AG10803 (cell line): ENCODE measurements at places on chromosomes 11 and 22.

GRCh38 chr11:834371-835316 lies 1.9 kb downstream of the CD151 start:
- peak; percentile 82 for DNase-seq

DNA sequence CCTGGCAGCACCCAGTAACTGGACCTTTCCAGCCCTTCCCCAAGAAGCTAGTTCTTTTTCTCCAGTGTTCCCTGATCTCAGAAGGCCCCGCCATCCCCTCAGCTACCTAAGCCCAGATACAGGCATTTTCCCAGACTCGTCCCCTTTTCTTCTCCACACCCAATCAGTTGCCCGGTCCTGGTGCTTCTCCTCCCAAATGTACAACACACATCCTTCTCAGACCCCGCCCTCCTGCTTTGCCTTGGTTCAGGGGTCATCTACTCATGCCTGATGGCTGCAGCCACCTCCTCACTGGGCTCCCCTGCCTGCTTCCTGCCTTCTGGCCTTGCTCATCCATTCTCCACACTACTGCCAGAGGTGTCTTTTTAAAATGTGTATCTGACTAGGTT lies 6.5 kb downstream of the TKFC start:
- DNase-seq = no peak

DNA sequence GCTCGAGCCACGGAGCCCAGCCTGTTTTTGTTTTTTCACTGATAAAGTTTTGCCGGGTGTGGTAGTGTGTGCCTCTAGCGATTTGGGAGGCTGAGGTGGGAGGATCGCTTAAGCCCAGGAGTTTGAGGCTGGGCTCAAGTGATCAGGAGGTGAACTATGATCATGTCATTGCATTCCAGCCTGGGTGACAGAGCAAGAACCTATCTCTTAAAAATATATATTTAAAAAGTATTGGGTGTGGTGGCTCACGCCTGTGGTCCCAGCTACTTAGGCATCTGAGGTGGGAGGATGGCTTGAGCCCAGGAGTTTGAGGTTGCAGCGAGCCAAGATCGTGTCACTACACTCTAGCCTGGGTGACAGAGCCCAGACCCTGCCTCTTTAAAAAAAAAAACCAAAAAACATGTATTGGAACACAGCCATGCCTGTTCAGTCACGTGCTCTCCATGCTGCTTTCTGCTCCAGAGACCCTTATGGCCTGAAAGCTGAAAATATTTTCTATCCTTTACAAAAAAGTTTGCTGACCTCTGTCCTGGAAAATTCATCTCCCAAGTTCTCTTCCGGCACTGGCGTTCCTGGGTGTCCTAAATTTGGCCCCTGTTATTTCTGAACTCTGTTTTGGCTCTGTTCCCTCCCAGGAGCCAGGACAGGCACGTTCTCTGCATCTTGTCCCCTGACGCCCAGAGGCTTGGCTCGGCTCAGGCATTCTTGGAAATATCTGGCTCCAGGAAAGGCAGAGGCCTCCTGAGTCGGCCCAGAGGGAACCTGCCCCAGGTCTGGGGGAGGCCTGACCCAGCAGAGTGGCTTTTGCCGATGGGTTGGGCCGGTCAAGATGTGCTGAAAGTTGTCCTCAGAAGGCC lies 61.3 kb upstream of the PPP6R3 start:
- DNase-seq = peak; percentile 35

GRCh38 chr22:48827904-48828555 lies 999.6 kb downstream of the BRD1 start:
- DNase-seq = no peak

DNA sequence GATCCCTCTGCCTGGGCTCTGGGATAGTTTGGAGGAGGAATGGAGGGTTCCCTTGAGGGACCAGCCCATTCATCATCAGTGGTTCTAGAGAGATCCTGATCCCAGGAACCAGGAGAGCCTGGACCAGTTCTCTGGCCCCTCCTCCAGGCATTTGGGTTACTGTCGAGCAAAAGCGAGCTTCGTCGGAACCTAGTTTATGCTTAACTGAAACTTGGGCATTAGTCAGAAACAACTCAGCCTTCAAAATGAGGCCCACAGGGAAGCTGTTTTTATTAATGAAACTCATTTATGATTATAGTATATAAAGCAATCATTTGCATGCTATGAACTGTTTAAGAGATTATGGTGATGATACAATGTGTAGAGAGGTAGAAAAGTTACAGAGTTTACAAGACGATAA lies 61.4 kb downstream of the LIF start:
- DNase-seq = no peak

GRCh38 chr11:2991452-2992233 lies 486 bp downstream of the NAP1L4 start:
- peak; percentile 29 for DNase-seq

DNA sequence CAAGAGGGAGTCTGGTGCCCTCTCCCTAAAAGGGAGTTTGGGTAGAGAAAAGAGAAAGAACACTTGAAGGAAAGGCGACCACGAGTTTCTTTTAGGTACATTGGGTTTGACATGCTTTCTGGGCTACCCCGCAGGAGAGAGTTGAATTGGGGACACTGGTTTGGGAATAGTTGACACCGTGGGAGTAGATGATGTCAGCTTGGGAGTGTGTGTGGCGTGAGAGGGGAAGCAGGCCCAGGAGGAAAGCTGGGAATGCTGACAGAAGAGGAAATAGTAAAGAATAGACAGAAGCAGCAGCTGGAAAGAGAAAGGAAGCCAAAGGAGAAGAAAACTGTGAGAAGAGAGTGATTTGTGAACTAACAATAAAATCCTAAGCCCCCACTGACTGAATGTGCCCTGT lies 442.9 kb downstream of the DYNC2H1 start:
- DNase-seq = no peak

DNA sequence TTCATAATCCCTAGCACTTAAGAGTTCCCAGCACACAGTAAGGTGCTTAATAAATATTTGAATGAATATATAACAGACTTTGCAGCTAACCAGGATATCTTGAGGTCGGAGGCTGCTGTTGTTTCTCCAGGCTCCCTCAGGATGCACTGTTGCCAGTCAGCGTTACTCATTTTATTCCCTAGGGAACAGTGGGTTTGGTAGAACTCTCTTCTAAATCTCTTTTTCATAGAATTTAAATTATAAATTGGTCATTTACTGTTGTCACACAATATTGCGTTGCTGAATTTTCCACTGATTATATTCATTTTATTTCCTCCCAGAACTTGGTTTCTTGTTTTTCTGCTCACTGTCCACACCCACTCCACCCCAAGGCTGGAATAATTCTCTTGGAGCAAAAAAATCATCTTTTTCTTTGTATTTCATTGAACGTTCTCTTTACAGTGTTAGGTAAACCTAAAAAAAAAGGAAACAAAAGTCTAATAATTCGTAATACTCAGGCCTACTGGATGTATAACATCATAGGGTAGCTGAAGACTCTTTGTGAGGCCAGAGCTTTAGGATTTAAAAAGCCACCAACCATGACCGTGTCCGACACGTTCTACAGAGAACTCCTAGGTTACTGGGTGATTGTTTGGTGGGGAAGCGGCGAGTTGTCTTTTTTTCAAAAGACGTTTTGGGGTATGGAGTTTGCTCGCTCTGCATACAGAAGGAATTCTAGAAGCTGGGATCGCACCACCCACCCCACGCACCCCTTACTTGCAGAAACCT lies 766 bp upstream of the CAPRIN1 start:
- peak; percentile 77 for DNase-seq

DNA sequence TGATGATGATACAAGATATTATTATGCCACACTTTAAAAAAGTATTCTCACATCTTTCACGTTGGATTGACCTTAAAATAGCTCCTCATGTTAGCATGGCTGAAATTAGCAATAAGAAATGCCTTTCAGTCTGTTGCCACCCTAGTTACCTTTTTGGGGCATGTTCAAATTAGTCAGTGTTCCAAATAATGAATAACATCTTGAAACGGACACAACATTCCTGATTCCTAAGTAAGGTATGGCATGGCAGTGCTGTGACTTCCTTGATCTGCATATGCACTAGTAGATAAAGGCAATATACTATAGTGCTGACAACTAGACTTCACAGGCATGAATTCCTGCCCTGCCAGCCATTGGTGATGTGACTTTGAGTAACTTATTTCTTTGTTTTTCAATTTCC lies 914.5 kb downstream of the METTL15 start:
- peak; percentile 35 for DNase-seq

DNA sequence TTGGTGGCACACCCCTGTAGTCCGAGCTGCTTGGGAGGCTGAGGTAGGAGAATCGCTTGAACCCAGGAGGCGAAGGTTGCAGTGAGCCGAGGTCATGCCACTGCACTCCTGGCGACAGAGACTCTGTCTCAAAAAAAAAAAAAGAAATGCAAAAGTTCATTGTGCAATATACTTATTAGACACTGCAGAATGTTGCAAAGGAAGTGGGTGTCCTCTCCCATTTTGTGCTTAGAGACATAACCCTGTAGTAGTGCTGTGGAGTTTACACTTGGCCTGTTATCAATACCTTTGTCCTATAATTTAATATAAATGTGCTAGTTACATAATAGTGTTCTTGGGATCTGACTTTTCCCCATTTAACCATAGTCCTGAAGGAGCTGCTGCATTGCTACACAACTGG lies 9.4 kb downstream of the BCL2L13 start:
- no peak for DNase-seq

- no peak for DNase-seq
Observed at GRCh38 chr11:89163686-89164085, 14.0 kb upstream of the TYR start.

DNA sequence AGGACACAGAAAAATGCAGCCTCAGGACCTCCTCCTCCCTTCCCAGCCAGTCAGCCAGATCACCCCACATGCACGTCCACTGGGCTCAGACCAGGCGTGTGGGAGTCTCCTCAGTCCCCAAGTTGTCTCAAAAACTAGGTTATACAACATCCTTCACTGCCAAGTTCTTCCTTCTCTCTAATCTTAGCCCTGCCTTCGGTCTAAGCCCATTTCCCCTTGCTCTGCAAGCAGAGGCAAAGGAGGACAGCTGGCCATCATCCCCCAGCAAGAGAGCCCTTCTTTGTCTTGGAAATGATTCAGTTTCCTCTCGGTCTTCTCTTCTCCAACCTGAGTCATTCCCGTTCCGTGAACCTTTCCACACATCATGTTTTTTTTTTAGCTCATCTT lies 14.0 kb upstream of the NRGN start:
- DNase-seq = peak; percentile 36

DNA sequence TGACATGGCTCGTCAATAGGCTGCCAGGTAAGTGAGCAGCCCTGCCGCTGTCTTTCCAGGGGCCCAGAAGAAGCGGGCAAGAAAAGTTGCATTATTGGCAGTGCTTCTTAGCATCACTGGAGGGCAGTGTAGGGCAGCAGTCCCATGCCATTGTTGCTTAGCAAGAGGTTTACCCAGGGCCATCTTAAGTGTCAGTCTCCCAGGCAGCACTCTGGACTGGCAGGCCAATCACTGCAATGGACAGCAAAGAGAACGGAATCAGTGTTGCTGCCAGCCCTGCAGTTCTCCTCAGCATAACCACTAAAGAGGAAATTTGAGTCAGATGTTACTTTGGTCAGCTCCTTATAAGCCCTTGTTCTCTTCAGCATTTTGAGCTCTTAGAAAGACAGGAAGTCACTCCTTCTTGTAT lies 13.4 kb upstream of the GRK2 start:
- DNase-seq = peak; percentile 53

DNA sequence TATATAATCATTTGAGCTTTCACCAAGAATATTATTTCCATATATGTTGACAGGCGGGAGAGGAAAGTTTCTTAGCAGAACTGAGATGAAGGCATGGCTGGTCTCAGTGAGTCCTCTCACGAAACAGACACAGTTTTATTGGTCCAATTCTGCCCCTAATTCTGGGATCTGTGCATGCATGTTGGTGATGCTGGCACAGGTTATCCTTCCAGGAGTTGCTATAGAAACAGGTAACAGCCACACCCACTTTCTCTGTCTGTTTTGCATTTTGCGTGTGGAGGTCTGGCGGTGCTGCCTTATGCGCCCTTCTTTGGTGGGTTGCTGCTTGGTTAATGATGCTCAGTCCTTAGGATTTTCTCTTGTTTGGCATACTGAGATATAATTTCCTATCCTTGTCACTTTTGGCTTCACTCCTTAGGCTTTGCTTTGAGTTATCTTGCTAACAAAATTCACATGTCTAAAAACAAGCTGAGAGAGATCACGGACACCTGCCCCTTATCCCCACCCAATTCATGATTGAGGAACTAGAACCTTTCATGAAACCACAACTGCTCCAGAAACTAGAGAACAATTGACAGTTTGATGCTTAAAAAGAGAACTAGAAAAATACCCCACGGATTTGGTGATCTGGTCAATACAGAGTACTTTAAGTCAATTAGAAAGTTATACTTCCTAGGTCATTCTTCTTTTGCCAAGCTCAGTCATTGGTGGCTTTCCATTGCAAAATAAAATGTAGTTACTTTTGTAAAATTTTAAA lies 189.3 kb downstream of the FAT3 start:
- DNase-seq = no peak

GRCh38 chr11:83132191-83132590 lies 24.7 kb upstream of the PCF11 start:
- DNase-seq = no peak
